ENCODE measurements at places on chromosomes 13 and 19. TPM values are rescaled to one million over a fixed set of nuclear protein-coding genes. Genes with fewer than 3 reads are reported as not detected.

DNA sequence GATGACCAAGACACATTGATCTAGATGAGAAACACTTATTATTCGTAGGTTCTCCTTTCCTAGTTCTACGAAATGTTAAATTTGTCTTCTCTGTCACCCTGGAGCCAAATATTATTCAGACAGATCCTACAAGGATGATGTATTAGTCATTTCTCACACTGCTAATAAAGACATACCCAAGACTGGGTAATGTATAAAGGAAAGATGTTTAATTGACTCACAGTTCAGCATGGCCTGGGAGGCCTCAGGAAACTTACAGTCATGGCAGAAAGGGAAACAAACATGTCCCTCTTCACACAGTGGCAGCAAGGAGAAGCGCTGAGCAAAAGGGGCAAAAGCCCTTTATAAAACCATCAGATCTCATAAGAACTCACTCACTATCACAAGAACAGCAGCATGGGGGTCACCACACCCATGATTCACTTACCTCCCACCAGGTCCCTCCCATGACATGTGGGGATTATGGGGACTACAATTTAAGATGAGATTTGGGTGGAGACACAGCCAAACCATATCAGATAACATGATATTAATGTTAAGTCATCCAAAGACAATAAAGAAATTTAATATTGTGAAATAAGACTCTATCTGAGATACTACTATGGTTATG, 1248.8 kb upstream of the SLC10A2 start:
- no peak for DNase-seq

- DNase-seq: no peak
Measured at GRCh38 chr13:23701636-23702035, 131.4 kb downstream of the TNFRSF19 start.

- no peak for DNase-seq
Measured at GRCh38 chr19:6221878-6222746, 57.7 kb downstream of the MLLT1 start.

GRCh38 chr13:50078895-50079654, 63.8 kb downstream of the KCNRG start:
- DNase-seq: no peak

ZNF793 gene
- total RNA-seq: 2.3 TPM

MBD3L3 gene
- total RNA-seq: not detected

DNA sequence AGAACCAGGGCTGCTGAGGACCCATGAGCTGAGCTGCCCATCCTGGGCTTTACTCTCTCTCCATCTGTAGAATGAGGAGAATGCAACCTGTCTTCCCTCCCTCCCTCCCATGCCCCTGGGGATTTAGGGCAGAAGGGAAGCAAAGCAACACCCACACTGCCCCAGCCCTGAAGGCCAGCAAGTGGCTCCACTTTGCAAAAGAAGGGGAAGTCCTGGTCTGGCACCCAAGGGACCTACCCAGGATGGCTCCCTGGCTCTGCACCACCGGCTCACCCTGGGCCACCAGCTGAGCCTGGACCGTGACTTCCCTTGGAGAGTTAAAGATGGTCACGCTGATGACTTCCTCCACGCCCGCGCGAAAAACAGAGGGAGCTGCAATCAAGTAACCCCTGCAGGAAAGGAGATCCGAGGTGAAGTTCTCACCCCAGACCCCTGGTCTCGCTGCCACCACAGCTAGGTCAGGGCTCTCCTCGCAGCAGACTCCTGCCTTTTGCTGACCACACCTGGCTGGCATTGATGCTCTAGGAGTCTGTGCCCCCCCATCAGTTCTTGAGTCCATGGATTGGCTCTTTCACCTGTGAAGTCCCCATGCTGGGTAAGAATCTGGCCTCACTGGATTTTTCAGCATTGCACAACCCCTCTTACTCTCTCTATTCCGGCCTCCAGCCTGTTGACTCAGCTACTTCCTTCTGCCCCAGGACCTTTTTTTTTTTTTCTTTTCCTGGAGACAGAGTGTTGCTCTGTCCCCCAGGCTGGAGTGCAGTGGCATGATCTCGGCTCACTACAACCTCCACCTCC, 4.6 kb downstream of the CPAMD8 start:
- no peak for DNase-seq

NLRP4 gene
- not detected for total RNA-seq

MIR17HG gene
- 6.0 TPM for total RNA-seq

DNA sequence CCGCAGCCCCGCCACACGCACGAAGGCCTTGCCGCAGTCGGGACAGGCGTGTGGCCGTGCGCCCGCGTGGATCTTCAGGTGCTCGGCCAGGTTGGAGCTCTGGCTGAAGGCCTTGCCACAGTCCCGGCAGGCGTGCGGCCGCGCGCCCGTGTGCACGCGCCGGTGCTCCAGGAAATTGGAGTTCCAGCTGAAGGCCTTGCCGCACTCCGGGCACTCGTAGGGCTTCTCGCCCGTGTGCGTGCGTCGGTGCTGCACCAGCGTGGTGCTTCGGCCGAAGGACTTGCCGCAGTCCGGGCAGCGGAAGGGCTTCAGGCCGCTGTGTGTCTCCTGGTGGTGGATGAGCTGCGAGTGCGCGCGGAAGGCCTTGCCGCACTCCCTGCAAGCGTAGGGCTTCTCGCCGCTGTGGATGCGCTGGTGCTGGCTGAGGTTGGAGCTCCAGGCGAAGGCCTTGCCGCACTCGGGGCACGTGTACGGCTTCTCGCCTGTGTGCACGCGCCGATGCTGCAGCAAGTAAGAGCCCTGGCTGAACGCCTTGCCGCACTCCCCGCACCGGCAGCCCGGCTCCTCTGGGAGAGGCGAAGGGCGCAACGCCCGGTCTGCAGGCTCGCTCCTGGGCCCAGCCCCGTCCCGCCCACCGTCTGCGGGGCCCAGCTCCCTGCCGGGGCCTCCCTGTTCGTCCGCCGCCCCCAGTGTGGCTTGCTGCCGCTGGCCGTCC, 3.6 kb upstream of the A1BG start:
- DNase-seq: no peak

DNA sequence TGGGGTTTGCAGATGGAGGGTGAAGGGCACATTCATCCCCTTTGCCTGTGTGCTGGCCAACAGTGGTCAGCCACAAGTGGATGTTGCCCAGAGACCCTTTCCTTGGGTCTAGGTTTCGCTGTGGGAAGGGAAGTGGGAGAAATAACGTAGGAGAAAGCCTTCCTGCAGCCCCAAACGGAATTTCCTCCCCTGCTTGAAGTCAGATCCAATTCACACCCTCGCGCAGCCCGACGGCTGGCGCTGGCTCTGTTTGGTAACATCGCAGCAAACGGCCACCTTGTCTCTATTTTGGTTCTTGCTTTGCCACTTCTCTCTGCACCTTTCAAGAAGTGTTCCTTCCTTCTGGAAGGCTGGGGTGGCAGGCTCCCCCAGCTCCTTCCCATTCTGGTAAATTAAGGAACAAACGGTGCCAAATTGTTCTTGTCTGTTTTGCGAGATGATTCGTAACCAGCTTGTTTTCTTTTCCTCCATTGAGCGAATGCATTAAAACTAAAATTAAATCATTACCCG, 45.4 kb downstream of the CHST8 start:
- no peak for DNase-seq

AKAP8L gene
- 157 TPM for total RNA-seq

CAPS gene
- total RNA-seq: 43.2 TPM

MYBPC2 gene
- total RNA-seq: 0.08 TPM

- no peak for DNase-seq
Measured at GRCh38 chr19:47492137-47492533, 8.1 kb upstream of the KPTN start.

CA11 gene
- total RNA-seq: 11.0 TPM

CD70 gene
- not detected for total RNA-seq

NLRP7 gene
- total RNA-seq: not detected

DNA sequence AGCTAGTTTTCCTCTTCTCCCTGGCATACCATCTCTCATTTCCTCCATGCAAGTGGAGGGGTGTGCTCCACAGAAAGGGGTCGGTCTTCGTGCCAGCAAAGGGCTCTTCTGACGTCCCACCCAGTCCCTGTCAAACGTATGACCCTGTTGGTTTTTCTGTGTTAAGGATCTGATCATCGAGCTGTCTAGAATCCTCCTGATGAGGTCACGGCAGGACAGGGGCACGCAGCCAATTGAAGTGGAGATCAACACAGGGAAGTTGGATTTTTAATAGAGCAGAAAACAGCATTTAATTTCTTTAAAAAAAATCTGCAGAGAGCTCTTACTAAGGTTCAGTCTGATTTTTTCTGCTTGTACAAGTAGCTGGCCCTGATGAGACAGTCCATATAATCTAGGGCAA, 339.4 kb downstream of the TEX29 start:
- no peak for DNase-seq

SLITRK5 gene
- total RNA-seq: 0.03 TPM

GRCh38 chr19:39111593-39112199, 13.9 kb upstream of the PAK4 start:
- DNase-seq: no peak

DNA sequence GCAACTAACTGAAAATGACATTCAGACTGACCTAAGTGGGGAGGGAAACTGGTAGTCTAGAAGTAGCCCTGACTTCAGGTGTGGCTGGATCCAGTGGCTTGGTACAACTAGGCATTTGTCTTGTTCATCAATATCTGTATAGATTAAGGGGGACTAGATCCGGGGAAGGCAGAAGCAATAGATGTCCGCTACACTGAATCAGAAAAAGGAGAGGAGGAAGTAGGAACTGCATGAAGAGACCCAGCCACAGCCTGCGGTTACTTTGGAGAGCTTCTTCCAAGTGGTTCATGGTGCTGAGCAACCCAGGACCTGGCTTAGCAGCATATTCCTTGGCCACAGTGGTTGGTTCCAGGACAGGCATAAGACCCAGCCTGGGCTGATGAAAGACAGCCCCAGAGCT, 9.9 kb upstream of the PRODH2 start:
- DNase-seq: no peak

DNA sequence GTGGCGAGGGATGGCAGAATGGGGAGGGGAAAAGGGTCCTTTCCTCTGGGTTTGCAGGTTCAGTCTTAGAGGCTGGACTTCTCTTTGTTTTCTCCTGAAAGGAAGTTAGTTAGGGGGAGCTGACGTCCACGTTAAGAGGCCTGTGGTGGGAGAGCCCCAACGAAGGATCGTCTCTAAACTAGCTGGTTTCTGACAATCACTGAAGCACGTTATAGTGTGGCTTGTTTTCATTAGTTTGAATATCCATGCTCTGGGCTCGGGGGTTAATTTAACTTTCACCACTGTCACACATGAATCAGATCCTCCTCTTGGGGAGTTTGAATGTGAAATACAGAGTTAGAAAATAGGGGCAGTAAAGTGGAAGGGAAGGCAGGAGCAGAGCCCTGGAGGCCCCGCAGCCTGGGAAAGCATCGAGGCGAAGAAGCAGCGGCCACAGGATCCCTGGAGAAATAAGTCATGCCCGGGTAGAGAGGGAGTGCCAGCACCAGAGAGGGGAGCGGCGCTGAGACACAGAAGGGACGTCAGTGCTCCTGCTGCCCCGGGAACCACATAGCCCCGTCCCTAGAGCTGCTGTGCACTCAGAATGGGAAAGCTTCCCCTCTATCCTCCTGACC, 31.1 kb upstream of the AMER2 start:
- no peak for DNase-seq

- no peak for DNase-seq
Measured at GRCh38 chr19:17843908-17844490, 3.8 kb downstream of the JAK3 start.

DNA sequence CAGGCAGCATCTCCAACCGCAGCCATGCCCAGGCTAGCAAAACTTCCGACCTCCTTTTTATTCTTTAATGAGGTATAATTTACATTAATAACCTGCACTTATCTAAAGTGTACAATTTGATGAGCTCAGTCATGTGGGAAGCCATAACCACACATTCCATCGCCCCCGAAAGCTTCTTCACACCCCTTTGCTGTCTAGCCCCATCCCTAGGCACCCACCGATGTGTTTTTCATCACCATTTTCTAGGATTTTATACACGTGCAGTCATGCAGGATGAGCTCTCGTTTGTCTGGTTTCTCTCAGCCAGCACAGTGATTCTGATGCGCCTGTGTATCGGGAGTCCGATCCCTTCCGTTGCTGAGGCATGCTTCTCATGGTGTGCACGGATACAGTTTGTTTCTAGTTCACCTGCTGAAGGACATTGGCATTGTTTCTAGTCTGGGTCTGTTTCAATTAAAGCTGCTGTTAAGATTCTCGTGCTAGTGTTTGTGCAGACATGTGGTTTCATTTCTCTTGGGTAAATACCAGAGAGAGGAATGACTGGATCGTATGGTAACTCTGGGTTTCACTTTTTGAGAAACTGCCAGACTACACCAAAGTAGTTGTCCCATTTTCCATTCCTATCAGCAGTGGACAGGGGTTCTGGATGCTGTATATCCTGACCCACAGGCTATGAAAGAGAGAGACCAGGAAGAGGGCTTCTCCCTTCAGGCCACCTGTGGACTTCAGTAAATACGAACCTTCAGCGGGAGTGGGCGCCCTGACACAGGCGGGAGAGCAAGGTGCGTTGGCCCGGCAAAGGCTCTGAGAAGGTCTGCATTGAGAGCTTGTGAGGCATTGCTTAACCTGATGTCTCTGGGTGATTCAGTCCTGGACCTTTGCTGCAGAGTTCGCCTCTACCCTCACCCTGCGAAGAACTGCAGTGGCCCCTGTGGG, 4.9 kb downstream of the AP1M1 start:
- no peak for DNase-seq

GRCh38 chr13:62119739-62120700, 704.4 kb upstream of the PCDH20 start:
- no peak for DNase-seq

GRCh38 chr13:29136341-29136740, 316.2 kb downstream of the MTUS2 start:
- DNase-seq: no peak

- no peak for DNase-seq
Measured at GRCh38 chr13:29383476-29383875, 212.0 kb downstream of the SLC7A1 start.

CALR3 gene
- not detected for total RNA-seq

SHISA7 gene
- not detected for total RNA-seq

GRCh38 chr13:38577048-38577447, 109.8 kb upstream of the FREM2 start:
- DNase-seq: no peak

DNA sequence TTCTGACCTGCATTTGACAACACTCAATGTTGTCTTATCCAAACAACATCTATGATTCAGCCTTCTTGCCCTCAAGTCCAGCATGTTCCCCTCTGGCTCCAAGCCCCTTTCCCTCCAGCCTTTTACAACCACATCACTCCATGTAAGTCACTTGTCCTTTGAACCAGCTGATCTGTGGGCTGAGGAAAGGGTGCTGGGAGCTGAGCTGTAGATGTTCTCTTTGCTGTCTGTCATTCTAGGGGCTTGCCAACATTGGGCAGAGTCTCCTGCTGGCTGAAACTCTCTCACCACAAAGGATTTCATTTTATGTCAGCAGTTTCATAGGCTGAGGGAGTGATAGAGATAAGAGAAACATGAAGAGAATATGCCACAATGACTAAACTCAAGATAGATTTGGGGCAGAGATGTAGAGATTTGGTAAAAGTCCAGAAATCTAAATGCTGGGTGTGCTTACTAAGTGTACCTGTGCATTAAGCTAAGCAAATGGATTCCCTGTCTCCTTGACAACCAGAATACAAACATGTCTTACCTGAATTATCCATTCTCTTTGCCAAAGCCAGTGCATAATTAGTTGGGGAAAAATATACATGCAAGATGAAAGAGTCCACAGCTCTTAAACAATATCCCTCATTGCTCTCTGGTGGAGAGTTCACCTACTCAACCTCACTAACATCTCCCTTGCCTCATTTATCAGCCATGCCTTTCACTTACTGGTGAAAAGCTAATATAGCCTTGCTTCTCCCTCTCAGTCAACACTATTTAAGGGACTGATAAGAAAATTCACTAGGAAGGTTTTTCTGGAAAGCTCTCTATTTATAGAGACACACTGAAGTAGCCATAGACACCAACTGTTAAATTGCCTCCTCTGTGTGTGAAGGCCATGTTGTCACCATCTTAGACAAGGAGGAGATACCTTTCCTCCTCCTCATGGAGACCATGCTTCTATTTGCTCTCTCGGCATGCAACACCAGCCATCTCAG, 175.5 kb upstream of the SERP2 start:
- no peak for DNase-seq

Data from CD4-positive, alpha-beta T cell (primary cell).